ENCODE measurements at places on chromosomes 3 and 15.

DNA sequence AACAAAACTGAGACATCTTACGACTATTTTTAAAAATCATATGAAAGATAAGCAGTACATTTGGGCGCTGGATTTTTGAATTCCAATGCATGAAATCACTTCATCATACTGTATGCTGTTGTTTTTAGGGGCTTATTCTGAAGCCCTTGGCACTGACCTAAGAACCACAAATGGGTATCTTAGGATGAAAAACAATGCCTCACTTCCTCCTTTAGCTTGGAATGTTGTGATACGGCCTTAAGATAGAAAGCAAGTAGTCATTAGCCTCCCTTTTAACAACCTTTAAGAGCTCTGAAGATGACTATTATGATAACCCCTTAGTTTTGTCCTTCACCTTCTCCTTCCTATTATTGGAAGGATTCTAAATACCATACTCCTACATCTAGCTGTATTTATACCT is 289.8 kb downstream of the ARPP21 start:
- no peak for DNase-seq

GRCh38 chr3:28948685-28949084 is 332.2 kb upstream of the RBMS3 start:
- DNase-seq: no peak

DNA sequence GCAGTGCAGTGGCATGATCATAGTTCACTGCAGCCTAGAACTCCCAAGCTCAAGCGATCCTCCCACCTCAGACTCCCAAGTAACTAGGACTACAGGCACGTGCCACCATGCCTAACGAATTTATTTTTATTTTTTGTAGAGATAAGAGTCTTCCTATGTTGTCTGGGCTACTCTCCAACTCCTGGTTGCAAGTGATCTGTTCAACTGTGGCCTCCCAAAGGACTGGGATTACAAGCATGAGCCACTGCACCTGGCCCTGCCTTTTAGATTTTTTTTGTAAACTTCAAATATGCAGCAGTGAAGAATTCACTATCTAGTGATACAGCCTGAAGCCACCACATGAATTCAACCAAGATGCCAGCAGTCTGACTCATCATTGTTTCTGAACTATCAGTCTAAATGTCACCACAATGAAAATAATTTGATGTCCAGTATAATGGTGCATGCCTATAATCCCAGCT is 32.7 kb downstream of the UBXN7 start:
- no peak for DNase-seq

DNA sequence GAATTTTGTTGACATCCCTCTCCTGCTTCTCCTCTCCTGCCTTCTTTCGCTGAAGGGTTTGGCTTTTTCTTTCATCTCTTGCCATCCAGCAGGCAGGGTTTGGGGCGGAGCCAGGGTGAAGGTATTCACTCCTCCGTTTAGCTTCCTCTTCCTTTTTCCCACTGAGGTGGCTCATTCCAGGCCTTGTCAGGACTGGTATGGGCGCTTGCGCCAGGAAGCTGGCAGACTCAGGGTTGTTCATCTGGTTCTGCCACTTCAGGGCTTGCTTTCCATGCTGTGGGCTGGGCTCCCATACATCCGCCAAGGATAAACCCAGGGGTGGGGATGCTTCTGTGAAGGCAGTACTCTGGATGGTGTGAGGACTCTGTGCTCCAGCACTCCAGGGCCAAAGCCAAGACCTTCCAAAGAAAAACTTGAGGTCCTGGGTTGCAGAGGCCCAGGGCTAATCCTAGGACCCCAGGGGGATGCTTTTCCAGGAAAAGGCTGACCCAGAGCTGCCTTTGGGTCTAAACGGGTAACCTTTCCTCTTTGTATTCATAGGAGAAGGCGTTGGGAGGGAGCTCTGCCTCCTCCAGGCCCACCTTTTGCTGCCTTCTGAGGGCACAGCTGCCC is 7.7 kb upstream of the AMOTL2 start:
- DNase-seq: no peak

DNA sequence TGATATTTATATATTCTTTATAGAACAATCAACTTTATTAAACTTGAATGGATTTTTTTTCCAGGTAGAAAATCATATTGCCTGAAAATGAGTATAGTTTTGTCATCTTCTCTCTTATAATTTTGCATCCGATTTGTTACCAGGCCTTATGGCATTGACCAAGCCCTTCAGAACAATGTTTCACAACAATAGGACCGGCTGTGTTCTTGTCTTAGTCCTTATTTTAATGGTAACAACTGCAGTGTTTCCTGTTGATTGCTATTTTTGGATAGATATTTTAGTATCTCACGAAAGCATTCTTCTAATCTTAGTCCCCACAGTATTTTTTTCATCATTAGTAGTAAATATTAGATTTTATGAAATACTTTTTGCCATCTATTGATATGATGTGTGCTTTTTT is 88.1 kb upstream of the ANKRD34C start:
- no peak for DNase-seq

DNA sequence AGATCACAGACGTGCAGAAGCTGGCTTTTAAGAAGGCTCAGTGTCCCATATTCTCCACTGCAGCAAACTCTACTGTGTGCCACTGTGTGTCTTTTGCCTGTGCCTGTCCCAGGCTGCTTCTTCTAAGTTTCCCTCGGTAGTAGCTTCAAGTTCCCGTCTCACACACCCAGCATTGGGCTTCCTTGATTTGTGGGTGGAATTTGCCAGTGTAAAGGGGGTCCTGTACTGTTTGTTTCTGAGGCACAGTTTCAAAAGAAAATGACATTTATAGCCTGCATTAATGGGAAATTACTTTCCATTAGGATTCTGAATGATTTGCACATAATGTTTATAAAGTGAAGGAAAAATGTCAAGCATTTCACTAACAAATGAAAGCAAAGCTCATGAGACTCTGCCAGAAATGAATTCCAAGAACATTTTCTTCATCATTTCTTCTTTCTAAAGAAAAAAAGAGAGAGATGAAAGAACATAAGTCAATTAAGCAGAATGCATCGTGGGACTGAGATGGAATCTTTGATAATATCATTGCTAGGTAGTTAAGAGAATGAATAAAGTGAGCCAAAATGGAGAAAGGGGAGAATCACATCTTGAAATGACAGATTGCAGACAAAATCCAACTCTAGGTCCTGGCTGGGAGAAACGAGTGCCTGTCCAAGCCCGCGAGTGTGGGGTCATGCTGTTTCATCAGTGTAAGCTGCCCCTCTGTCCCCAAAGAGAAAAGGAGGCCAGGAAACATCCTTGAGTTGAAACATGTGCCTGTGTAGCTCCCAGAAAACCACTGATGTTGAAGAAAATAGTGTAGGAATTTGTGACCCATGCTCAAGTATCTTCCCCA is 48.6 kb upstream of the ADAMTSL3 start:
- no peak for DNase-seq

- DNase-seq: no peak
Measured at GRCh38 chr15:42001236-42001635, 19.6 kb downstream of the PLA2G4E start.

- DNase-seq: no peak
Measured at GRCh38 chr3:9399337-9399703, 1.9 kb downstream of the SETD5 start.

- no peak for DNase-seq
Measured at GRCh38 chr3:101890716-101891115, 41.4 kb downstream of the NFKBIZ start.

GRCh38 chr3:171326717-171327440 is 133.3 kb downstream of the TNIK start:
- DNase-seq: no peak

- DNase-seq: peak; percentile 84
Measured at GRCh38 chr15:74620636-74621545, 5.3 kb downstream of the CLK3 start.

DNA sequence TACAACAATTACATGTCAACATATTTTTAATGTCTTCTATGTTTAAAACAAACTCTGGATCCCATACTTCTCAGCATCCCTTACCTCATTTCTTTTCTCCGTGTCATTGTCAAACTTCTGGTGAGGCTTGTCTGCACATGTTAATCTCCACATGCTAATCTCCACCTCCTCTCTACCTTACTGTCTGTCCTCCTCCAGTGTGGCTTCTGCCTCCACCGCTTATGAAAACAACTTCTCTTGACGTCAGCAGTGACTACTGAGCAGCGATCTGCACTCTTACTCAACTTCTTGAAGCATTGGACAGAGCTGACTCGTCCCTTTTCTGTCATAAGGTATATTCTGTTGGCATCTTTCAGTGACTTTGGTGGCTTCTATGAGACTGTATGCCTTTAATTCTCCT is 338.2 kb upstream of the THRB start:
- no peak for DNase-seq

DNA sequence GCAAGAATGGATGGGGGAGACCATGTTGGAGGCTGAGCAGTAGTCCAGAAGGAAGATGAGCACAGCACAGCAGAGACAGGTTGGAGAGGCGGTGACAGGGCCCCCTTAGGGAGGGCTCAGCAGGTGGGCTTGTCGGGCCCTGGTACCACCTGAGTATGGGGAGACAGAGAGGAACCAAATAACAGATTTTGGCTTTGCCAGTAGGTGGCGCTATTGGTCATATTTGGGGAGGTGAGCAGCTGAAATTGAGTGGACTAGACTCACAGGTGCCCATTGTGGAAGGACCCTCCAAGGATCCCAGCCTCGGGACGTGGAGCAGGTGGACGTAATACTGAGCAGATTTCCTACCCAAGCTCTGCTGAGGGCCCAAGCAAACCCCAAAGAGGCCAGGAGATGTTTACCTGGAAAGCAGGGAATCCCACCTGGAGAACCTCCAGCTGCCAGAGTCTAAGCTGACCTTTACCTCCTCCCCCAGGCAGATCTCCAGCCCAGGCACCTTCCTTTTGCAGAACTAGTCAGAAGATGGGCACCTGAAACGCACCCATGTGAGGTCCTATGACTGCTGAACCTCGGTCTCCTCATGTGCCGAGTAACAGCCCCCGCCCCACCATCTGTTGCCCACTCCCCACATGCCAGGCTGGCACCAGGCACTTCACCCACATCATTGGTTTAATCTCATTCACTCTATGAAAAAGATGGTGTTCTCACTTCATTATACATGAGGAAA is 24.6 kb upstream of the CORO2B start:
- peak; percentile 56 for DNase-seq

DNA sequence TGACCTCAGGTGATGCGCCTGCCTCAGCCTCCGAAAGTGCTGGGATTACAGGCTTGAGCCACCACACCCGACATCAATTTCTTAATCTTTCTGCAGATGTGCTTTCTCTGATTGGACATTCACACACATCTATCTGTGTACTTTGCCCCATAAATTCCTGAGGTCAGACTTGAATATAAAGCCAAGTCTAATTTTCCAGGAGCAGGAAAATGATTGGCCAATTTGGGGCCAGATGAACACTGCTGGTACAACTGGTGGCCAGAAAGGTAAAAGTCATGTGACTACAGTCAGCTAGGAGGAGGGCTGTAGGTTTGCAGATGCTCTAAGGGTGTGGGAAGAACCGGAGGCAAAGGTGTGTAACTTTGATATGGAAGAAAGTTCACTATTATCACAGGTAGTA is 3.2 kb upstream of the RAD51 start:
- DNase-seq: no peak

- DNase-seq: no peak
Measured at GRCh38 chr3:106215047-106215446, 346.2 kb upstream of the CBLB start.

DNA sequence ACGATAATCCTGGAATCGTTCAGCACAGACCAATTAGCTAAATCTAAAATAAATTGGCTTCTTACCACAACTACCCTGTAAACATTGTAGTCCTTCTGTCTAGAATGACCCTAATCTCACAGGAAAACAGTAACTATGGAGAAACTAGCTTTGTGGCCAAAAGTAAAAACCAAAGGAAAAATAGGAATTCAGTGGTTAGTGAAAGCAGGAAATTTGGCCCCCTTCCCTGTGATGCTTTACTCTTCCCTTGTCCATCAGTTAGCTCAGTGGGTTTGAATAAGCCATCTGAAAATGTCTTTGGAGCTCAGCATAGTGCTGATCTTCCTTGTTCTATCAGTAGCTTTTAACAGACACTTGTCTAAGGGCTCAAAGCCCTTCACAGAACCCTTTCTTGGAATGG is 1.6 kb downstream of the NMD3 start:
- DNase-seq: no peak

DNA sequence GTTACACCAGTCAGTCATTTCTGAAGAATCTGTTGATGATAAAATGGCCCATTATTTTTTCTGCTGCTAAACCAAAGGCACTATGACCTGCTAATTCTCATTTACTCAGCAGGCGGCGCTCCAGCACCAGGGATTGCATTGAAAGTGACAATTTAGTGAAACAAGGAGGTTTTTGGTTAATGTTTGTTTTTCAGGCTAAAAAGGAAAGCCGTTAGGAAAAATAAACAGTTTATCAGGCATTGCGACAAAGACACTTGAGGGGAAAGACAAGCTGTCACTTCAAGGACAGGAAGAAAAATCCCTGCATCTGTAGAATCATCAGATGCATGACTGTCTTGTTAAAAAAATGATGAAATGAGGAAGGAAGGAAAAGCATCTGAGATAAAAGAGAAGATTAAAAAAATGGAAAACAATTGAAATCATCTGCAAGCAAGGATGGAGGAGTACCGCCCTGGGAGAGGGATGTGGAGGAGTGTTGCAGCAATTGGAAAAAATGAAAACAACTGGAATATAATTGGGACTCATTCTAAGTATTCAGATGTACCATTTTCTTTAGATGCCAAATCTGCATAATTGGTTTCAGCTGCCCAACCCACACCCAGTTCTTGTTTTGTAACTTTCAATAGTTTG is 54.0 kb downstream of the NR1D2 start:
- DNase-seq: peak; percentile 58

- DNase-seq: no peak
Measured at GRCh38 chr15:57389991-57390390, 13.7 kb downstream of the CGNL1 start.

DNA sequence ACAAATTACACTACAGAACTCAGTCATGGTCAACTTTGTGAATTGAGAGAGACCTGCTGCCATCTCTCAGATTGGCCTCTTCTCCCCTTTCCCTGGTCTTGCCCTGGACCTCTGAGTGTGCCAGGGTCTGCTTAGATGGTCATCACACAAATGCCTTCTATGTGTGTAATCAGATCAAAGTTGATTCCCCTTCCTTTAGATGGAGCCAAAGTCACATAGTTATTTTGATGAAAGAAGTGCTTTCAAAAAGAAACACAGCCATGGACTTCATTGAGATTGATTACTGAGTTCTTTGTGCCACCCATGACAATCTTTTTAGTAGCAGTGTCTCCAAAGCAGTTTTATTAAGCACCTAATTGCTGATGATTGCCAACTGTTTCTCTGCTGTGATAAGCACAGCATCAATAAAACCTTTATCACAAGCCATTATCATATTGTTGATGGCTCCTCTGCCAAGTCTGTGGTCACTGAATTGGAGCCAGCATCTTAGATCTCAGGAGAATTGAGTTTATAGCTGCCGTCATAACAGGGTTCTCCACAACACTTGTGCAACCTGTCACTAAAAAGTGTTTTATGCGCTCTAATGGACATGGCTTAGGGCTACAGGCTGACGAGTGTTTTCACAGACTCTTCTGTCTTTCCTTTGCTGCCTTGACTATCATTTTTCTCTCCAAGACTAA is 149.7 kb upstream of the NUDT16 start:
- no peak for DNase-seq

DNA sequence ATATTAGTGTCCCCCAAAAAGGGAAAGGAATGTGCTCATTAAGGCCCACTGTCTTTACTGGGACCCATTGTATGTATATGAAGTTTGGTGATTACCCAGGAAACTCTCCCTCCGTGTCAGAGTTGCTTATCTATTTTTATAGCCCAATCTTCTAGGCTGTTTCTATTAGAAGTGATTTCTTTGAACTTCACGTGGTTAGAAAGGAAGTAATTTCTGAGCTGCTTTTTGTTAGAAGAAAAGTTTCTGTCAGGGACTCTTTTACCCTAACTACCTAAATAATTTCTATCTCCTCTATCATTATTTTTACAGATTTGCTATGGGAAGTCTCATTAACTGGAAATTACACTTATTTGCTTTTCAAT is 17.7 kb upstream of the SENP7 start:
- DNase-seq: peak; percentile 34

GRCh38 chr3:187997946-187998561 is 155.9 kb upstream of the LPP start:
- no peak for DNase-seq

Data from CD4-positive, alpha-beta T cell treated with Interleukin-10 for 1 hour (primary cell).